ENCODE measurements at places on chromosomes 5 and 9.

DNA sequence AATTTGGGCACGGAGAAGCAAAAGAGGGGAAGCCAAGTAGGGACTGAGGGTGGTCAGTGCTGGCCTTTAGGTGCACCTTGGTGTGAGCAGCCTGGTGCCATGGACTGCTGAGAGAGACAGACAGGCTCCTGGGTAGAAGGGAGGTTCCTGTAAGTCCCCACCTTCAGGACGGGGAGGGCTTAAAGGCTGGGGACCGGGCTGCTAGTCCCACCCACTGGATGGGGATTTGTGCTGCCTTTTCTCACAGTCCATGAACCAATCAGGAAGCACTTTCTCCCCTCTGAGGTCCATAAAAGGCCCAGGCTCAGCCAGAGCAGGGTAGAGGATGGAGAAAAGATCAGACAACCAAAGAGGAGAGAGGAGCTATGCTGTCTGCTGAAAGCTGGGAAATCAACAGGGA lies 15.2 kb downstream of the CDC25C start:
- no peak for DNase-seq

GRCh38 chr9:118100529-118101419 lies 396.6 kb downstream of the TLR4 start:
- no peak for DNase-seq

- DNase-seq, result no peak
Measured at GRCh38 chr5:169174923-169175322, 126.0 kb downstream of the SLIT3 start.

DNA sequence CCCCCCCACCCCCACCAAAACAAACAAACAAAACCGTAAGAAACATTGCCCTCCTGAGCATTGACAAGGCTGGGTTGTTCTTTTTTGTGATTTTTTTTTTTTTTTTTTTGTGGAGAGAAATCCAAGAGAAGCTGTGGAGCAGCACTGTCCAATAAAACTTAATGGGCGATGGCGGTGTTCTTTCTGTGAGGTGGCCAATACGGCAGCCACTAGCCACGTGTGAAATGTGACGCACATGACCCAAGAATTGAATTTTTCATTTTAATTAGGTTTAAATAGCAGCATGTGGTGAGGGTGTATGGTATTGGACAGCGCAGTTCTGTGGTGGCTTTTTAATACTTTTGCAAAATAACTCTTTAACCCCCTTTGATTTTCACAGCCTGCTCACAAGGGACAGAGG lies 251.1 kb downstream of the PDZD2 start:
- no peak for DNase-seq

DNA sequence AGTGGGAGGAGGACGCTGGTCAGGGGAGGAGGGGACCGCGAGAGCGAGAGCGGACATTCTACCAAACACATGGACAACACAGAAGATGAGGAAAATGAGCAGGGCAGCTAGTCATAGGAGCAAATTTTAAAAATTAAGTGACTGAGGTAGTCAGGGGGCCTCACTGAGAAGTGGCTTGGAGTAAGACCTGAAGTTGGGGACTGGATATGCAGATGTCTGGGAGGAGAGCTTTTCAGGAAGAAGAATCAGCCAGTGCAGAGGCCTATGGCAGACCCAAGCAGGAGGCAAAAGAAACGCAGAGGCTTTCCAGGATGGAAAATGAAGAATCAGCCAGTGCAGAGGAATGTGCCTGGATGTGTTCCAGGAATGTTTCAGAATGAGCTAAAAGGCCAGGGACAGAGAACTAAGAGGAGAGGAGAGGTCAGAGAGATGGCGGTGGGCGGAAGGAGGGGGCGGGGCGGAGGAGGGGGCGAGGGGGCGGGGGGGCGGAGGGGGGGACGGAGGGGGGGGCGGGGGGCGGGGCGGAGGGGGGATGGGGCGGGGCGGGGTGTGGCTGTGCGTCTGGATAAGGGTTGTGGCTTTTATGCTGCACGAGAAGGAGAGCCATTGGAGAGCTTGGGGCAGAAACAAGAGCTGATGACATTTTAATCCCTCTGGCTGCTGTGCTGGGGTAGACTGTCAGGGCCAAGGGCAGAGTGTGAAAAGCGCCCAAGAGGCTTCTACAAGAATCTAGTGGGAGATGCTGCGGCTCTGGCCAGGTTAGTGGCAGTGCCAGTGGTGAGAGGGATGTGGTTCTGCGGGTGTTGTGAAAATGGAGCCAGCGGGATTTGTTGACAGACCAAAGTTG lies 129.6 kb downstream of the KCNIP1 start:
- DNase-seq, result no peak

GRCh38 chr5:40165106-40165788 lies 514.5 kb upstream of the PTGER4 start:
- no peak for DNase-seq

- DNase-seq, result no peak
Measured at GRCh38 chr5:126002222-126002897, 420.8 kb upstream of the GRAMD2B start.

- no peak for DNase-seq
Measured at GRCh38 chr9:122228568-122229484, at the start of gene LHX6. TSS of gene LHX6 (minus strand) at chr9:122228957. CDS start at chr9:122228740, 217 bp downstream.

DNA sequence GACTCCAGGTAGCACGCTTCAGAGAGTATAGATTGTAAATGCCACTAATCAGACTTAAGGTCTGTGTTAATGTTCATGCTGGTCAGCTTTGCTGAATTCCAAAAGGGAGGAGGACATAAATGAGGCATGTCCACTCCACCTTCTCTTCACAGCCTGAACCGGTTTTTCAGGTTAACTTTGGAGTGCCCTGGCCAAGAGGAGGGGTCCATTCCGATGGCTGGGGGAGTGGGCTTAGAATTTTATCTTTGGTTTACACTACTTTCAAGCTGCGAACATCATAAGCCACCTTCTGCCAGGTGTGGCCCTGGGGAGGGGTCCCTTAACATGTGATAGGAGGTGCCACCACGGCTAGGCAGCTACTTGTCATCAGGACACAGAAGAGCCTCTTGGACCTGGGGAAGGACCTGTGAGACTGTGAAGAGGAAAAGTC lies 24.2 kb downstream of the ABO start:
- DNase-seq, result no peak

GRCh38 chr9:675697-676370 lies 165.7 kb upstream of the DMRT1 start:
- DNase-seq, result no peak

DNA sequence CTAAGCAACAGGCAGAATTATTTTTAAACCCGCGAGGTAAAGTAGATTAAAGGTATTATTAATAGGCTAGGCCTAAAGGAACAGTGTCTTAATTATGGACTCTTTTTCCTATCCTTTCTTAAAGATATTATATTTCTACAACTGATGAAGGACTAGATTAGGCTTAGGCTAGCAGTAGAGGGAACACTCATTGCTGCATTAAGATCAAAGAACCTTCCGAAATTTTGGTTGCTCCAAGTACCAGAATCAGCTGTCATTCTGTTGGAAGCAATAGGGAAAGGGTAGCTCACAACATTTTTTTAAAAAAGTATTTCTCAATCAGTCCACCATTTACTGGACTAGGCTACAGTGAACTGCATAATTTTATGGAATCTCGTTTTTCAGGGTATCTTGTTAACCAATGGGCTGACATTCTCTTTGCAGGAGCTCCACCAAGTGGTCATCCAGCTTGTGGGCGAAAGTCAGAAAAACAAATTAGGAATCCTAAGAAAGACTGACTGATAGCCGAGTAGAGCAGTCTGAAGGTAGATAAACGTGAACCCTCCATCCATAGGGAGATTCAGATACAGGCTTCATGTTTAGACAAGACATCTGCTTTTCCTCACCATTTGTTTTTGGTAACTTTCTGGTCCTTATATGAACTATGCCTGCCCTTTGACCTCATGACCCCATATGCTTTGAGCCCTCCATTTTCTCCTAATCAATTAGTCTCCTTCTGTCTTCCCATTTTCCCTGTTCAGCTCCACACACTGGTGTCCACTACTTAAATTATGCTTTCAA lies 103.6 kb upstream of the CHD1 start:
- peak; percentile 43 for DNase-seq

GRCh38 chr5:154647114-154647760 lies 107.9 kb upstream of the LARP1 start:
- no peak for DNase-seq

DNA sequence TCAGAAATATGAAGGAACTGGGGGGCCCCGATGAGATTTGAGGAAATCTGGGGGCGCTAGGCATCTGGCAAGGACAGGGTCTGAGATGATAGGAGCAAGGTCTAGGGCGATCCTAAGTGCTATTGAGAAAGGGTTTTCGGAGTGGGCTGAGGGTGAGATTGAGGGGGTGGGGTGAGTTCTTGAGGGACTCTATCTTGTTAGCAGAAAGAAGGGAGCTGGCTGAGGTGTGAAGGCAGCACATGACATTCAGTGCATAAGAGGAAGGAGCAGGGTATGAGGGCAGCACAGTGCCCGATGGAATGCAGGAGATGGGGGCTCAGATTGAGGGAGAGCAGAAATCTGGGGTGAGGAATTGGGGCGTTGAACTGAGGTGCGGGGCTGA lies 640 bp downstream of the TRIM32 start:
- DNase-seq, result no peak

GRCh38 chr5:37112383-37112991 lies 136.7 kb downstream of the CPLANE1 start:
- DNase-seq, result no peak

DNA sequence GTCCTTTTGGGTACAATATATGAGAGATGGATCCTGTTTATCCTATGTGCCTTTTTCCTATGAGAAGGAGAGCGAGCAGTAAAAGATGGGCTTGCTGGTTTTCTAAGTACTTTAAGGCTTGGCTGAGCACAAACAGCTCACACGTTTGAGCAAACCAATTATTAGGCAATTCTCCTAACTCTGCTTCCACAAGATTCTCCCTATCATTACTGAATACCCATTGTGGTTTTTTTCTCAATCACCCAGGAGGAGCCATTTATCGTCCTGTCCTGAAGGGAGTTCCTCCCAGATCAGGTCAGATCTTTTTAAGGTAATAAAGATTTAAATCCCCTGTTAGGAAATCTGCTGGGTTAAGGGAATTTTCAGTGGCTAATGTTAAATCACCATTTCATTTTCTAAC lies 19.4 kb upstream of the C1QTNF3 start:
- no peak for DNase-seq

- DNase-seq, result no peak
Measured at GRCh38 chr5:13505326-13505725, 439.2 kb downstream of the DNAH5 start.

GRCh38 chr5:74624931-74625505 lies 15.5 kb downstream of the ENC1 start:
- no peak for DNase-seq

DNA sequence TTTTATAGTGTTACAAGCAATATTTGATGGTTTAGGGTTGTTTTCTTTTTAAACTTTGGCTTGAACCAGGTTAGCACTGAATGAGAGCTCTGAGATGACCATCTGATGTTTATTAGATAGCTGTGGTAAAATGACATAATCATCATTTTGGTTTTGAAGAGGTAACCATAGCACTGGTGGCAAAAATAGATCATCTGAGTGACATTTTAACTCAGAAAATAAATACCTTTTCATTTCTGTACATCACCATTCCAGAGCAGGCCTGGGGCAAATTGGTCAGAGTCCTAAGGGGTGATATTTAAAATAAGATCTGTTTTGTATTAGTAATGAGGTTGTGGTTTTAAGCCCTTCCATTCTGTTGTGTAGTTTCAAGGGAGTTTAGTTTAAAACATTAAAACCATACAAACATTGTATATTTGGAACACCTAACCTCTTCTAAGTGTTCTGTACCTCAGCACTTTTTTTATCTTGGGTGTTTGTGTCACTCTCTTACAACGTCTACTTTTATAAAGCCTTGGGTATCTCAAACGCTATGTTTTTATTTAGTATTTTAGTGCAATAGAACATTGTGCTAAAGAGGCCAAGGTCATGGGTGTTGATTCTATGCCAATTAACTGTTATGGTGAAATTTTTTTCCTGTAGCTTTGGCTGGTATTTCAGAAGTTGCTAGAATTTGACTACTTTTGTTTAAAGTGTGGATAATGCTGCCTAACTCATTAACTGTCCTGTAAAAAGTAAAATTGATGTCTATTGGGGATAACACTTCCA lies 166.1 kb downstream of the CD180 start:
- no peak for DNase-seq

DNA sequence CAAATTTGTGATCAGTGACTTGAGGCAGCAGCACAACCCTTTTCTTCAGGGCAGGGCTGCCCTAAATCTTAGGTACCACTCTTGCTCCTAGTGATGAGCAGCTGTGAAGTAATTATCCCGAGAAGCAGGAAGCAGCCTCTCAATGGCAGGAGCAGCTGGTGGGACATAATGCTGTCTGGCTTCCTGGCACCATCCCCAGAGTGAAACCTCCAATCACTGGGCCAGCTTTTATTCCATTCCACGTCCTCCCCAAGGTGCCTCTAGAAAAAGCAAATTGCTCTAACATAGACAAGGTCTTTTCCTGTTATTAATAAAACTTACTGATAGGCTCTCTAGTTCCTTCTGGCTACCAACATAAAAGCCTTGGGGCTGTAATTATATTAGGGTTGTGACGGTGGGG lies 154.0 kb downstream of the FRMD3 start:
- no peak for DNase-seq

DNA sequence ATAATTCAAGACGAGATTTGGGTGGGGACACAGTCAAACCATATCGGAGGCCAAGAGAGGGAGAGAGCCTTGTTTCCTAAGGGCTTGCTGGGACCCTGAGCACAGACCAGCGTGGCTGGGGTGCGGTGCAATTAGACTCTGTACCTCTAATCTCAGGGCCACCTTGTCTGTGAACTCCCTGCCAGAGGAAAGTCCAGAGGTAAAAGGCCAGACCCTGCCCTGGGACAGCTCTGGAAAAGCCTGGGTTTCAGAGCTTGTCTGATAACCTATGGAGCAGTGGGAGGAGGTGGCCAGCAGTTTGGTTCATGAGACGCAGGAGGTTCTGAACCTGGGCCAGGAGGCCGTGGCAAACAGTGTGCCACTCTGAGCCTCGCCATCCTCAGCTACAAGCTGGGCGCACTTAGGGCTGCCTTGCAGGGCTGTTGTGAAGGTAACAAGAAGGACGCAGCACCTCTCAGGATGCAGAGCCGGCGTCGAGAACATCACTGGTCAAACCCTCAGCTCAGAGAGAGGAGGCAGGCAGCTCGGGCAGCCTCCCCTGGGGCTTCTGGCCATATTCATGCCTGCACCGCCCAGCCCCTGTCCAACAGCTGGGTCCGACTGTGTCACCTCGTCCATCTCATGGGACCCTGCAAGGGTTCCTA lies 4.8 kb upstream of the DOLPP1 start:
- DNase-seq, result no peak

- DNase-seq, result no peak
Measured at GRCh38 chr5:69048230-69048629, 45.6 kb upstream of the SLC30A5 start.
